ENCODE measurements at places on chromosomes 12 and 14. TPM values are rescaled to one million over a fixed set of nuclear protein-coding genes. Genes with fewer than 3 reads are reported as not detected.

Gene KDM5A
- 81.5 TPM for total RNA-seq

DNA sequence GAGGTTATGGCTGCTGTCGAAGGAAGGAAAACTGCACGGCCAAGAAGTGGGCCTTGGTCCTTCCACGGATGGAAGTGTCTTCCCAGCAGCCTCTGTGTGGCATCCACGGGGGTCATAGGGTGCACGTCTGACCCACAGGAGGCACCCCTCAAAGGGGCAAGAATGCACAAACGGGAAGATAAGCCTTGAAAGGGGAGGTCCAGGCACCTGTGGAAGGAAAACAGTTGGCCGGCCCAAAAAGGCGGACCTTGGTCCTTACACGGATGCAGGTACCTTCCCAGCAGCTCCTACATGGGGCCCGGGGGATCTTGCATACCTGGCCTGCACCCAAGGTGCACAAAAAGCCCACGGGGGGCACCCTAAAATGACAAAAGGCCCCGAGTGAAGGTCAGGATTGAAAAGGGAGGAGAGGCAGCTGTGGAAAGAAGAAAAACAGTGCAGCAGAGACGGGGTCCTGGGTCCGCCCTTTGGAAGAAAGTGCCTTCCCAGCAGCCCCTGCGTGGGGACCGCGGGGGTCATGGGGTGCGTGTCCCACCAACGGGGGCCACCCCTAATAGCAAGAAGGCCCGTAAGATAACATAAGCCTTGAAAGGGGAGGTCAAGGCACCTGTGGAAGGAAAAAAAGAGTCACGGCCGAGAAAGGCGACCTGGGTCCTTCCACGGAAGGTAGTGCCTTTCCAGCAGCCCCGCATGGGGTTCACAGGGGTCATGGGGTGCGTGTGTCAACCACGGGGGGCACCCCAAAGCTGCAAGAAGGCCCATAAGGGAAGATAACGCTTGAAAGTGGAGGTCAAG, 276.1 kb downstream of the ALG10 start:
- H3K27me3 ChIP-seq: no peaks in the 10 kb centered on the region
- H3K27ac ChIP-seq: no peak overlapping the region
- peaks cover 4% of the 10 kb centered on the region for H3K36me3 ChIP-seq

DNA sequence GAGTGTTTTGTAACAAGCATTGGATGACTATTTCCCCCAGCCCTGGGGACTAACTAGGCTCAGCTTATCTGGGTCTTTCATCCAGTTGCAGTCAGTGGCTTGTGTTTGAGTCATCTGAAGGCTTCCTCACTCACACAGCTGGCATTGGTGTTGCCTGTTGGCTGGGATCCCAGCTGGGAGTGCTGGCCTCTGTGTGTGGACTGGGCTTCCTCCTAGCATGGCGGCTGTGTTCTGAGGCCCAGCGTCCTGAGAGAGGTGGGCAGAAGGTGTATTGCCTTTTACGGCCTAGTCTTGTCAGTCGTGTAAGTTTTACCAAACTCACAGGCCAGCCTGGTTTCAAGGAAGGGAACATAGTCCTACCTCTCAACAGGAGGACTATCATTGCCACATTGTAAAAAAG, 28.3 kb upstream of the PPP2R5C start:
- H3K4me3 ChIP-seq: no peak overlapping the region
- H3K4me1 ChIP-seq: peaks cover 32% of the 10 kb centered on the region
- no peaks in the 10 kb centered on the region for H3K27me3 ChIP-seq
- no peak for DNase-seq
- no peaks in the 10 kb centered on the region for H3K36me3 ChIP-seq

- no peaks in the 10 kb centered on the region for H3K36me3 ChIP-seq
- no peak for DNase-seq
- no peaks in the 10 kb centered on the region for H3K27me3 ChIP-seq
- no peak overlapping the region for H3K27ac ChIP-seq
Observed at GRCh38 chr12:67957383-67957782, 31.9 kb upstream of the IFNG-AS1 start.

Gene BAZ1A
- 54.2 TPM for total RNA-seq

GRCh38 chr12:67475725-67476124, 172.8 kb upstream of the DYRK2 start:
- no peak overlapping the region for H3K4me3 ChIP-seq
- no peaks in the 10 kb centered on the region for H3K27me3 ChIP-seq
- no peak for DNase-seq
- H3K36me3 ChIP-seq: no peaks in the 10 kb centered on the region
- H3K27ac ChIP-seq: no peak overlapping the region

- no peak for DNase-seq
- H3K27ac ChIP-seq: no peak overlapping the region
- no peak overlapping the region for H3K4me3 ChIP-seq
- H3K4me1 ChIP-seq: no peaks in the 10 kb centered on the region
- no peaks in the 10 kb centered on the region for H3K36me3 ChIP-seq
Observed at GRCh38 chr12:117884161-117884560, 84.6 kb downstream of the KSR2 start.

DNA sequence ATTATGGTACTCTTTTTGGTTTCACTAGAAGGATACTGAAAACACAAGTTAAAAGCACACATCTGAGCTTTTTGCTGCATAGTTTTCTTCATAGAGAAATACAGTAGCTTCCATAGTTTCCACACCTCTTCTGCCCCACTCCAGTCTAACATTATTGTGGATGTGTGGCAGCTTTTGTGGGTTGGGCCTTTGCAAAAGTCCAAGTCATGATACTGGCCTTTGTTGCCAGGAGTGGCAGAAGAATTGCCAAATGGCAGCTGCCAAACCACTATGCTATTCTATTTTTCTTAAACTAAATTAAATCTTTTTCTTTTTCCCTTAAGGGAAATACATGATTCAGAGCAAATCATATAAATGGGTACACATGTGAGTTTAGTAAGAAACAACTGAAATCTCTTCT, 114.8 kb downstream of the PLEKHA5 start:
- no peak for DNase-seq
- H3K36me3 ChIP-seq: no peaks in the 10 kb centered on the region
- no peak overlapping the region for H3K27ac ChIP-seq
- H3K27me3 ChIP-seq: no peaks in the 10 kb centered on the region
- peaks cover 3% of the 10 kb centered on the region for H3K4me1 ChIP-seq

GRCh38 chr12:125773033-125773640, 707.9 kb downstream of the AACS start:
- no peak overlapping the region for H3K4me3 ChIP-seq
- no peaks in the 10 kb centered on the region for H3K4me1 ChIP-seq
- no peaks in the 10 kb centered on the region for H3K36me3 ChIP-seq

DNA sequence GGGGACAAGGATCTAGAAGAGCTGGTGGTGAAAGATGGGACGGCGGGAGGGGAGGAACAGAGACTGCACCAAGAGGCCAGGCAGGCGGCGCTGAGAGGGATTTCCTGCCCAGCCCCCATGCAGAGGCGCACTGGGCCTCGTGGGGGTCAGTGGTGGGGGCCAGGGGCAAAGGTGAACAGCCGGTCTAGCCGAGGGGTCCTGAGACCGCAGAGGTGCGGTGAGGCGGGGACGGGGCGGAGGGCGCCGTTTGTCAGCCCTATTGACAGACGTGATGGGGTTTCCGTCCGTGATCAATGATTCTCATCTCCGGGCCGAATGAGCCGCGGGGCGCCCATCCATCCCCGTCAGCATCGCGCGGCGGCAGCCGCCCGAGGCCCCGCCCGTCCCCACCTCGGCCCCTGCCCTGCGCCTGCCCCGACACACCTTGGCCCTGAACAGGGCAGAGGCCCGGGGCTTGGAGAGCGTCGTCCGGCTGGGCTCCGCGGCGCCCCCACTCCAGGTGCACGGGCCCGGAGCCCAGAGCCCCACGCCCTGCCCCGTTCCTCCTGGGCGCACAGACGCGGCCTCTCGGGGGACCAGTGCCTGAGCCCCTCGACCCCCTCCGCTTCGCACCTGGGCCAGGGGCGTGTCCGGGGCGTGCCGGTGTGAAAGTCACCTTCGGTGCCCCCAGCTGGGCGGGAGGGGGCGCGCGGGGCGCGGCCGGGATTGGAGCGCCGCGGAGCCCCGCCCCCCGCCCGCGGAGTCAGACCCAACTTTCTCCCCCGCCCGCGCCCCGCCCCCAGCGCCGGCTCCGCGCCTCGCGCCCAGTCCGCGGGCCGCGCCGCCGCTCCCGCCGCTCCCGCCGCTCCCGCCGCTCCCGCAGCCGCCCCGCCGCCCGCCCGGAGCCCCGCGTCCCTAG, at the start of gene NXPH4:
Gene NXPH4 (plus strand): TSS at position 781 of the 898 bp plus-strand sequence. CDS start 176 bp downstream, outside the sequence.
- peak; percentile 58 for DNase-seq
- H3K4me1 ChIP-seq: peaks cover 43% of the 10 kb centered on the region
- H3K27me3 ChIP-seq: peaks cover 67% of the 10 kb centered on the region
- H3K4me3 ChIP-seq: peak within 1 kb of the TSS; percentile 69
- no peaks in the 10 kb centered on the region for H3K36me3 ChIP-seq

GRCh38 chr12:14410177-14410576, 44.7 kb downstream of the ATF7IP start:
- H3K4me3 ChIP-seq: no peak overlapping the region
- no peak for DNase-seq
- H3K4me1 ChIP-seq: peaks cover 66% of the 10 kb centered on the region
- H3K27ac ChIP-seq: no peak overlapping the region
- H3K27me3 ChIP-seq: no peaks in the 10 kb centered on the region

Gene KRT74
- total RNA-seq: not detected

GRCh38 chr12:126719912-126720705, 1546.9 kb upstream of the TMEM132C start:
- H3K27ac ChIP-seq: no peak overlapping the region
- H3K4me3 ChIP-seq: no peak overlapping the region
- peaks cover 1% of the 10 kb centered on the region for H3K36me3 ChIP-seq
- no peaks in the 10 kb centered on the region for H3K4me1 ChIP-seq

Gene SCN8A
- 1.6 TPM for total RNA-seq

DNA sequence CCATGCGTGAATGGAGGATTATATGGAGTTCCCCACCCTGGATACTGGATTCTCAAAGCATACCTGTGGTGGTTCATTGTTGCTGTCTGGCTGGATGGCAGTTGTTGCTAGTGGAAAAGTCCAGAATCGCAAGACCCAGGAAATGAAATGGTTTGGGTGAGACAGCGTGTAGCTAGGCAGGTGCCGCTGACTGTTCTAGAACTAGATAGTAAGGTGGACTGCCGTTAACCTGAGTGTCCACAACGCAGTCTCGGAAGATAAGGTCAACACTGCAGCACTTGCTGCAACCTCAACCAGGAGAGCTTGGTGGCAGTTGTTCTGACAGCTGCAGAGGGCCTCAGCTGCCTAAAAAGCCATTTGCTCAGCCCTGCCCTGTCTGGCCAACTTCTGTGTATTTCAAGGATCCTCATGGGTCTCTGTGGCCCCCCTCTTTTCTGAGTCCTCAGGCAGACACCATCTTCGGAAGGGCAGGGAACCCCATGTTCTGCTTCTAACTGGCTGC, 15.5 kb upstream of the IRF2BPL start:
- peak overlapping the region; percentile 67 for H3K27ac ChIP-seq
- no peaks in the 10 kb centered on the region for H3K36me3 ChIP-seq
- no peak for DNase-seq
- H3K4me1 ChIP-seq: peaks cover 70% of the 10 kb centered on the region
- H3K4me3 ChIP-seq: no peak overlapping the region

GRCh38 chr14:37668646-37669045, 73.2 kb downstream of the TTC6 start:
- no peak overlapping the region for H3K4me3 ChIP-seq
- H3K27me3 ChIP-seq: no peaks in the 10 kb centered on the region
- no peak overlapping the region for H3K27ac ChIP-seq
- no peaks in the 10 kb centered on the region for H3K4me1 ChIP-seq
- H3K36me3 ChIP-seq: no peaks in the 10 kb centered on the region

Gene TBX3
- total RNA-seq: not detected

Gene MANSC4
- total RNA-seq: not detected

DNA sequence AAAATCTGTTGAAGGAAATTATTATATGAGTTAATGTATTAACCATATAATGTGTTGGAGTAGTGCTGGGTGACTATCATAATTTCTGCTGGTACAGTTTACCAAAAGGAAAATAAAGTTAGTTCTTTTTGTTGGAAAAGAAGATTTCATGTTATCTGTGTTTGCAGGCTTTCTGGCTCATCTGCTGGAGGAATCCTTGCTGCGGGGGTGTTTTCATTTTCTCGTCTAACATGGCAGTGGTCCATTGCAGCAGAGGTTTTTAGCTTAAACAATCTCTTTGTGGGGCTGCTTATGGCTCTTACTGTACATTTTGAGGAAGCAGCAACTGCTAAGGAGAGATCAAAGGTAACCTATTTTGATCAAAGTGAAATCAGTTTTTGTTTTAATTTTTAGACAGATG, 24.1 kb downstream of the TMEM260 start:
- peaks cover 5% of the 10 kb centered on the region for H3K36me3 ChIP-seq
- no peak overlapping the region for H3K27ac ChIP-seq
- peaks cover 4% of the 10 kb centered on the region for H3K4me1 ChIP-seq
- H3K27me3 ChIP-seq: no peaks in the 10 kb centered on the region

DNA sequence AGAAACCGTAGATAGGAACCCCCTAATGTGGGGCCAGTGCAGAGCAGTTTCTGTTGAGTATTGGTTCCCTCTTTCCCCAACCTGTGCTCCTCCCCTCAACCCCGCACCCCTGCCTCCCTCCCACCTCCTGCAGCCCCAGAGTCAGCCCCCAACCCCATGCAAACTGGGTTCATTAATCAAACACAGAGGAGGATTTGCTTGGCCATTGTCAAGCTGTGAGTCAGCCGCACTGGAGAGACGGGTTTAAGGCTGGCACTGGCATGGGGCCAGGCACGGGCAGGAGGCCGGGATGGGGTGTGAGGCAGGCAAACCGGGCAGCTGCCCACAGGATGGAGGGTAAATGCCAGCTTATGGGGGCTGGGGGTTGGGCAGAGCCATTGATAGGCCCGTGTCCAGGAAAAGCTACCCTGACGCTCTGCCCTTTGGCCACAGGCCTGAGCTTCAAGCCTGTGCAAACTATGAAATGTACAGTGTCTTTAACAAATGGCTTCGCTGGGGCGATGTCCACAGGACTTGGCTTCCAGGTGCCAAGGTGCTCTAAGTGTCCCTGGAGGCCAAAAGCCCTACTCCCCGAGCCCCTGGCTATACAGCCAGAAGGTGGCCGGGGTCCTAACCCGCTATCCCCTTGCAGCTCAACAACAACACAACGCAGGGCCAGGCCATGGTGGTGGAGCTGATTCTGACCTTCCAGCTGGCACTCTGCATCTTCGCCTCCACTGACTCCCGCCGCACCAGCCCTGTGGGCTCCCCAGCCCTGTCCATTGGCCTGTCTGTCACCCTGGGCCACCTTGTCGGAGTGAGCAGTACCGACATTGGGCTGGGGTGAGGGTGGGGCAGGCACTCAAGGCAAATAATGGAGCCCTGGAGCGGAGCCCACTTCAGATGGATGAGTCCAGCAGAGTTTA, 1.4 kb downstream of the AQP5 start:
- peaks cover 10% of the 10 kb centered on the region for H3K4me1 ChIP-seq
- DNase-seq: no peak
- H3K27ac ChIP-seq: no peak overlapping the region
- no peaks in the 10 kb centered on the region for H3K36me3 ChIP-seq
